ENCODE measurements at places on chromosomes 12 and 14. TPM values are rescaled to one million over a fixed set of nuclear protein-coding genes. Genes with fewer than 3 reads are reported as not detected.

The CLEC7A gene
- not detected for total RNA-seq

DNA sequence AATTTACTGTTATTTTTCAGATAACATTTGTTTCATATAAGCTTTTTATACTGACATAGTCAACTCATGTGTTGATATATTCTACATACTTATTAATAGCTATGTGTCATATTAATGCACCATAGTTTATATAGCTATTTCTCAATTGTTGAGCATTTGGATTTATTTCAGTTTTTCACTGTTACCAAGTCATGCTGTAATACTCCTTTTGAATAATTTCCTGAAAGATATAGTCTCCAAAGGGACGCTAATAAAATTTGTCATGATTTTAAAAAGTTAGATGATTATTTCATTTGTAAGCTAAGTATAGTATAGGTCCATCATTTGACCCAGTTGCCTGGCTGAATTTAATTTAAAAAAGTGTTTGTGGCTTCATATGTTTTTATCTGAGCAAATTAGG, 47.8 kb downstream of the ATL1 start:
- no peak for DNase-seq

DNA sequence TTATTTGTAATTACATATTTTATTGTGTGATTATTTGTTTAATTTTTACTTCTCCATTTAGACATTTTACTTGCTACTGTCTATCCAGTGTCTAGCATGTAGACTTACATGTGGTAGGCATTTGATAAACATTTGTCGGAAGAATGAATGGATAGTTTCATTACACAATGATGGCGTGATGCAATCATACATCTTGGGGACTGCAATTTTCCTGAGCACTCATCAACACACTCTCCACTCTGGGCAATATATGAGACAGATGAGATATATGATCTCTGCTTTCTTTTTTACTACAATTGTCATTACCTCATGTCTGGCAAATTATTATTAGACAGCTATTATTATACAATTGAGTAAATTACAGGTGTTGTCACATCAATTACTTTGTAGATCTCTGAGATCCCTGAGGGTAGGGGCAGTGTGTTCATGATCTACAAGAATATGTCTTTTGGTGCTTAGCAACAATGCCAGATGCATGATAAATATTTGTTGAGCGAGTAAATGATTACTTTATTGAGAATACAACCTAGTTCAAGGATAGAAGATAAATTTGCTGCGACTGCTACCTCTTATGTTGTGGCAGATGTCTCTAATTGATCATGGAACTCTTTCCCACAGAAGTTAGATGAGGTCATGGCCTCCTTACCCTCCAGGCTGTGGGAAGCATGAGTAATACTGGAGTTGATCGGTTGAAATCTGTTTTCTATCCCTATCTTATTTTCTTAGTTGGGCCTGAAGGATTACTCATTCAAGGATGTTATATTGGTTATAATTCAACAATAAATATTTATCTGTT, 416.0 kb downstream of the LRIG3 start:
- DNase-seq = no peak

- DNase-seq = no peak
Measured at GRCh38 chr14:99124482-99125105, 147.4 kb downstream of the BCL11B start.

GRCh38 chr14:56794557-56795283, 15.6 kb downstream of the OTX2 start:
- no peak for DNase-seq

The NEUROD4 gene
- total RNA-seq = not detected

GRCh38 chr14:57290751-57291150, 22.0 kb downstream of the AP5M1 start:
- no peak for DNase-seq

DNA sequence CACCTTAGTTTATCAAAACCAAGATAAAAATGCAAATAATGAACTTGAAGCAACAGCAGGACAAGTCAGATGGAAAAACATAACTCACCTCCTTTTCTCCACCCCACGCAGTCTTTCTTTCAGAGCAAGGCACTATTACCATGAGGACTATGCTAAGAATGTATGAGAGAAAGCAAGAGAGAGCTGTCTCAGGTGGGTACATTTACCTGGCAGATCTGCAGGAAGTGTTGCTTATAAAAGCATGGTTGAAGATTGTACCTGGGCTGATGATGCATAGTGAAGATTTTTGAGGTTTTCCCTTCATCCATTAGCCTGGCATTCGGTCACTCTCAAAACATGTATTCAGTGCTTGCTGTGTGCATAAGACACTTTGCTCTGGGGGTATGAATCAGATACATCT, 68.8 kb upstream of the IFNG-AS1 start:
- no peak for DNase-seq

DNA sequence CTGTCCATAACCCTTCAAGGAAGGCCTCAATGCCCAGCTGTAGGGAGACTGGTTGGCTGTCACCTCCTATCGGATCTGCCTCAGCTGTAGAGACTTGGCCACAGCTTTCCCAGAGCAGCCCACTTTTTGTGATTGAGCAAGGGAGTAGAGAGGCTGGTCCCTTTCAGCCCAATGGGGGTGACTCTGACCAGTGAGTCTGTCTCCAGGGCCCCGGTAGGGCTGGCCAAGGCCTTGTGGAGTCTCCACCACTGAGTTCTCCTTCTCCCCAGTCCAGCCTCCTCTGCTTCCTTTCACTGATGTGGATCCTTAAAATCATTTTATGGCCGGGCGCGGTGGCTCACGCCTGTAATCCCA, 14.5 kb upstream of the HPD start:
- peak; percentile 46 for DNase-seq

The OASL gene
- total RNA-seq = not detected

DNA sequence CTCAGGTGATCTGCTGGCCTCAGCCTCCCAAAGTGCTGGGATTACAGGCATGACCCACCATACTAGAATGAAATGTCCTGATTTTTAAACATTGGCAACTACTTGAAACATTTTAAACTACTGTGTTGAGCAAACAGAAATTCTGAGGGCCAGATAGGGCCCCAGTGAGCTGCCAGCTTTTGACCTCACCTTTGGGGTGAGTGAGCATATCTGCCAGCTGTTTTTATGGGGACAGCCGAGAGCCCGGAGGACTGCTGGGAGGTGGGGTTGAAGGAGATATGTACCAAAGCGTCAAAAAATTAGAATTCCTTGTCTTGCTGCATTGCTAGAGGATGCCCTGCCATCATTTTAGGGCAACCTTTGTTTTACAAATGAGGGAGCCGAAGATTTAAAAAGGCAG, 2.7 kb downstream of the GSTZ1 start:
- no peak for DNase-seq

The KLRF1 gene
- total RNA-seq = not detected

DNA sequence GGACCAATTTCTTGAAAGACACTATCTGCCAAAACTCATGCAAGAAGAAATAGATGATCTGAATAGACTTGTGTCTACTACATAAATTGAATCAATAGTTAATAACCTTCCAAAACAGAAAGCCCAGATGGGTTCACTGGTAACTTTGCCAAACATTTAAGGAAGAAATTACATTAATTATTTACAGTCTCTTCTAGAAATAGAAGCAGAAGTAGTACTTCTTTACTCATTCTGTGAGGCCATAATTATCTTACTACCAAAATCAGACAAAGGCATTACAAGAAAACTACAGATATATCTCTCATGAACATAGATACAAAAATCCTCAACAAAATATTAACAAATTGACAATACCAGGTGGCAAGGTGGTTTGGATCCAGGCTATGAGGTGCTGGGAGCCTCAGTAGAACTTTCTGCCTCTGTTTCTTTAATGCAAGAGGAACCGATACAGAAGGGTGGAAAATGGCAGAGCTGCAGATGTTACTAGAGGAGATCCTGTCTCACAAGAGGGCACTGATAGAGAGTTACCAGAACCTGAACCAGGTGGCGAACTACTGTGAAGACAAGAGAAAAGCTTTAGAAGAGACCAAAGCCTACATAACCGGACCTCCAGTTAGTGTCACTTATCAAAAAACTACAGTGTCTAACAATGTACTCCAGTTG, 33.7 kb upstream of the KTN1 start:
- no peak for DNase-seq

The RTN1 gene
- total RNA-seq = 0.27 TPM

The APOF gene
- total RNA-seq = not detected

DNA sequence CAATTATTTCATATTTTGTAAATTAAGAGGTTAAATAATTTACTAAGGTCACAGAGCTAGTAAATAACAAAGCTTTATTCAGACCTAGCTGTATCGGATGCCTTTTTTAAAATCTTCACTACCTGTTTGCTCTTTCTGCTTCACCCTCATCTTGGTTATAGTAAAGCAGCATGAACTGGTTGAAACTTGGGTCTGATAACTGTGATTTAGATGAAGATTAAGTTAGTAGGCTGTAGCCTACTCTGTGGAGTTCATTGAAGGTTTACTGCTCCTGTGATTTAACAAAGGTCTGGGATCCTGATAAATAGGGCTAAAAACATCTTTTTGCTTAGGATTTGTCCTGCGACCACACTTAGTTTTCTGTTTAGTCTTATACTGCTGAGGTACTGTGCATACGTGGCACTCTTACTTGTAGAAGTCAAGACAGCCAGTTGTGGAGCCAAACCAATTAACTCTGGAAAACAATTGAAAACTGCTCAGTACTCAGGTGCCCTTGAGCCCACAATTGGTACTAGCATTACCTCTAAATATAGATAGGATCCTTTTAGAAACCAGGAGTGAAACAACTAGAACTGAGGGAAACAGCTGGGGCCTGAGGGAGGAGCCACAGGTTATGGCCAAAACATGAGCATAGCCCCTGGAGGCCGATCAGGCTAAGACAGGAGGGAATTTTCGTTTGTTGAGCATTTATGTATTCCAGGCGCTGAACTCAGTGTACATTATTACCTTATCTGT, 2.3 kb downstream of the SPATS2 start:
- DNase-seq = peak; percentile 74

The NIN gene
- total RNA-seq = 33.4 TPM

DNA sequence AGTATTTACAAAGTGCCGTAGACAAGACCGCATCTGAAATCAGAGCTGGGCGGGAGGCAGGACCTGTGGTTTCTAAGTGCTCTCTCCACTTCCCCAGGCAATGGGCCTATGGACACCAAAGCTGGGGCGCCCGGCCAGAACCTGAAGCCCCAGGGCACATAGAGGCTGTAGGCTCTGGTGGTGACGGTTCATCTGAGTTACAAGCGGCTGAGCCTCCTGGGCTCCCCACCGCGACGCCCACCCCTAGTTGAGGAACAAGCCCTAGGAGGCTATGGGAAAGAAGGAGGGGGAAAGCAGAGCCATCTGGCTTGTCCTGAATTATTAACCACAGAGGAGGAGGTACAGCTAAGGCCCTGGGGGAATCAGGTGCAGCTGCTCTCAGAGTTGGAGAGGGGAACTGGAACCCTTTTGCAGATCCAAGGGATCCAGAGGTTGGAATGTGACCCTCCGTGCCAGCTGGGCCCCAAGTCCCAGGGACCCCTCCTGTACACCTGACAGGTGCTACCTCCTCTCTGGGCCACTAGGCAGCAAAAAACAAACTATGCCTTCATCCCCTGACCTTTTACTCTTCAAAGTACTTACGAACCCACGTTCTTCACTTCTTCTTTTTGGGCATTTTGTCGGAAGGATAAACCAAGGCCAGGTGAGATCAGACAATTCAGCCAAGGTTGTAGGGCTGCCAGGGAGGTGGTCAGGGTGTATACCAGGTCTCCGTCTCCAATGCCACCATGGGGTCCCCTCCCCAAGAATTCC, 77.2 kb downstream of the ARL6IP4 start:
- DNase-seq = no peak

The IAPP gene
- not detected for total RNA-seq

GRCh38 chr12:65126482-65126881, 5.4 kb upstream of the WIF1 start:
- DNase-seq = no peak

DNA sequence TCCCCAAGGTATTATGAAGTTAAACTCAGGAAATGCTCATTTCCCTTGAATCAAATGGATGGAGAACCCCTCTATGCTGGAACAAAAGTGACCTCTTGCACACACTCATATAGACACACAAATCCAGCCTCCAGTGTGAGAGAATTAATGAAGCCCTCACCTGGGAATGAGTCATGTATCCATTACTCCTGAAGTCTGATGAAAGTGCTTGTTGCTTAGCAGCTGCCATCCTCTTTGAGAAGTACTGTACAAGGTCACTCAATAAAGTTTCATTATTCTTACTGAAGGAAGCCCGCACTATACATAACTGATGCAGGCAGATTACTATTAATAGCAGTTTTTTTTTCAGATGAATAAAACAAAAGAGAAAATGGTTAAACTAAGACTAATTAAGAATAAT, 102.3 kb downstream of the RERG start:
- DNase-seq = no peak
